Choroid plexus epithelial cell (primary cell): ENCODE measurements at places on chromosomes 5 and 9.

DNA sequence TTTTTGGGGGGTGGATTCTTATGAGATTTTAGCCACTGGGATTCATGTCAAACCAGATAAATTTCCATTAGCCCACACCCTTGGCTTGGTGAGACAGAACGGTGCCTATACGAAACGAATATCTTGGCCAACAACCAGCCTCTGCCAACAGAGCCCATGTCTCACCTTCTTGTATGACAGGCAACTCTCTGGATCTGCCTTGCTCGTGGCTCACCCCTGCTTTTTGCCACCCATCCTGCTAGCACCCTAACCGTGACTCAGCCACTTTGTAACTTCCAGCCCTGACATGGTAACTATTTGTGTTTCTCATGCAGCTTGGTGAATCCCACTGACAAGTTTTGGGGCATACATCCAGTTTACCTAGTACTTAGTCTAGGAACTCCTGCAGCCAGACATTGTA, 457.0 kb downstream of the SPATA31D1 start:
- DNase-seq, result no peak

- no peak for DNase-seq
Observed at GRCh38 chr9:87519461-87519860, 21.8 kb downstream of the DAPK1 start.

DNA sequence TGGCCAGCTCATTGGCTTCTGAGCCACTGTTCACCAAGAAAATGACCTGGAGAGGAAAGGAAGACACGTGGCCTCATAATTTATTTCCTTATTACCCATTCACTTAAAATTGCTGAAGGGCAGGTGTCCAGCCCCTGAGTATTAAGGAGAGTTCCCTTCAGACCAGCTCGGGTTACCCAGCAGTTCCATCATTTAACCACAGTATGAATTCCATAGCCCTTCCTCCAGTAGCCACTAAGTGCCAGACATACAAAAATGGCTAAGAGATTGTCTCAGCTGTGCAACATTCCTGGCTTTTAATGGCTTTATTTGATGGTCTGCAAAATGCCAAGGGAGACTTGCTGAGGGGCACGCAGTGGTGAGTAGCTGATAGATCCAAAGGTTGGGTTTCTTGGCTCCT, 12.5 kb downstream of the AGXT2 start:
- DNase-seq, result no peak

- DNase-seq, result peak; percentile 66
Observed at GRCh38 chr9:134556531-134557068, 85.0 kb upstream of the COL5A1 start.

DNA sequence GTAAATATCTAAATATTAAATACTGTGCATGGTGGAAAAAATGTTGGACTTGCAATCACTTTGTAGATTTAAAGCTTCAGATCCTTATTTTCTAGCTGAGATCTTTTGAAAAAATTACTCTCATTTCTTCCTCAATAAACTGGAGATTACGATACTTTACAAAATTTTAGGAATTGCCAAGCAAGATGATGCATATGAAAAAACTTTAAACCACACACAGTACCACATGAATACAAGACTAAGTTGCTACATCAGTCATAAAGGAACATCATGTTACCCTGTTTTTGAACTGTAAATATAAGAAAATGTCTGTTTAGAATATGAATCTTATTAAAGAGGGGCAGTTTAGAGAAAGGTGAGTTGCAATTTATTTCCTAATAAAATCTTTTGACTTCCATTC, 703.6 kb upstream of the NUDT12 start:
- no peak for DNase-seq

- no peak for DNase-seq
Observed at GRCh38 chr5:98978528-98978927, 49.7 kb upstream of the CHD1 start.

DNA sequence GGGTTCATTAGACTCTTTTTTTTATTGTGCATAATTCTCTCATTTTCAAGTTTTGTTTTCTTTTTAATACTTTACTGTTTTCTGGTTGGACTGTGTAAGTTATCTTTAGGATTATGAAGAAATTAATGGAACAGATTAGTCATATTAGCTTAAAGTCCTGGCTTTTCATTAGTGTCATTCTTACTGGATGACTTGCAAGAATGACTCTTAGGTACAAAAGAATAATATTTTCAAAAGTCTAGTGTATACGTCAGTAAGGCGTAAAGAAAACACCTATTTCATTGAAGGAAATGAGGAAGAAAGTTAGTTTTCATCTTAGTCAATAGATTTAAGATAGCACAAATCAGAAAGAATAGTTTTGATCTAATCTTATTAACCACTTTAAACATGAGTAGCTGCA, 20.4 kb downstream of the UHRF2 start:
- peak; percentile 62 for DNase-seq

DNA sequence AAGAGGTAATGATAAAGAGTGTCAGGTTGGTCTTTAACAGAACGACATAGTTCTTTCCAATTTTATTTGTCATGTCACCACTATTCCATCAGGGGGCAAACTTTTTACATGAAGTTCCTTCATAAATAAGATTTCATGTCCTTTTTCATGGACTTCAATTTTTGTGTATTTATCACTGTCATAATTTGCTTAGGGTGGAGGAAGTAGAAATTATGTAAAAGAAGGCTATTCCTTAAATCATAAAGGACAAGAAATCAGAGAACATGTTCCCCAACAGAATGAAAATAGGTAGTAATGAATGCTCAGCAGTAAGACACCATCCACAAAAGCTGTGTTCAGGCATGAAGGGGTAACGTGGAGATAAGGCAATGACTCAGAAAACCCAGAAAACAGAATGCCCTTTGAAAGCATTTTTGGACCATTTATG, 72.7 kb downstream of the ZFAND5 start:
- DNase-seq, result peak; percentile 77

DNA sequence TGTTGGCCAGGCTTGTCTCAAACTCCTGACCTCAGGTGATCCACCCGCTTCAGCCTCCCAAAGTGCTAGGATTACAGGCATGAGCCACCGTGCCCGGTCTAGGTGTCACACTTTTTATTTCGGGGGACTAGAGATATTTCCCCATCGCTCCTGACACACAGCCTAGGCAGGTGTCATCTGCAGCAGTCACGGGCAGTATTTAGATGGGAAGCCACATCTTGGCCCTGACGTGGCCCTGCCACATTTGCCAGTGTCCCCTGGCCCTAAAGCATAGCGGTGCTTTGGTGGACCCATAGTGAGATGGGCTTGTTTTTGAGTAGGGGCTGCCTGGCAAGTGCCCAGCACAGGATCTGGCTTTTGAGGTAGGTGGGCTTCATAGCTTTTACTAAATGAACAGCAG, 45.0 kb upstream of the LRRTM2 start:
- no peak for DNase-seq

- DNase-seq, result no peak
Observed at GRCh38 chr5:123605822-123606221, 93.8 kb downstream of the CSNK1G3 start.

- no peak for DNase-seq
Observed at GRCh38 chr9:121182989-121183388, 18.7 kb downstream of the RAB14 start.

DNA sequence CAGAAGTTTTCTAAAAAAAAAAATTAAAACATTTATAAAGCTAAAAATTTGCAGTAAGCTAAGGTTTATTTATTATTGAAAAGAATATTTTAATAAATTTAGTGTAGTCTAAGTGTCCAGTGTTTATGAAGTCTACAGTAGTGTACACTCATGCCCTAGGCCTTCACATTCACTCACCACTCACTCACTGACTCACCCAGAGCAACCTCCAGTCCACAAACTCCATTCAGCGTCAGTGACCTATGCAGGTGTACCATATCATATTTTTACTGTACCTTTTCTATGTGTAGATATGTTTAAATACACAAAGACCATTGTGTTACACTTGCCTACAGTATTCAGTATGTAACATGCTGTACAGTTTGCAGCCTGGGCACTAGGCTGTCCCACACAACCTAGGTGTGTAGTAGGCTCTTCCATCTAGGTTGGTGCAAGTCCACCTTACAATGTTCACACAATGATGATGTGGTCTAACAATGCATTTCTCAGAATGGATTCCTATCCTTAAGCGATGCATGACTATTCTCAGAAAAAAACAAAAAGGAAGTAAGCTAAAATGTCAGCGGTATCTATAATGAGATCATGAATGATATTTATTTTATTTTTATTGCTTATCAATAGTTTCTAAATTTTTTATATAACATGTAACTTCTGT, 336.7 kb downstream of the AGTPBP1 start:
- no peak for DNase-seq

DNA sequence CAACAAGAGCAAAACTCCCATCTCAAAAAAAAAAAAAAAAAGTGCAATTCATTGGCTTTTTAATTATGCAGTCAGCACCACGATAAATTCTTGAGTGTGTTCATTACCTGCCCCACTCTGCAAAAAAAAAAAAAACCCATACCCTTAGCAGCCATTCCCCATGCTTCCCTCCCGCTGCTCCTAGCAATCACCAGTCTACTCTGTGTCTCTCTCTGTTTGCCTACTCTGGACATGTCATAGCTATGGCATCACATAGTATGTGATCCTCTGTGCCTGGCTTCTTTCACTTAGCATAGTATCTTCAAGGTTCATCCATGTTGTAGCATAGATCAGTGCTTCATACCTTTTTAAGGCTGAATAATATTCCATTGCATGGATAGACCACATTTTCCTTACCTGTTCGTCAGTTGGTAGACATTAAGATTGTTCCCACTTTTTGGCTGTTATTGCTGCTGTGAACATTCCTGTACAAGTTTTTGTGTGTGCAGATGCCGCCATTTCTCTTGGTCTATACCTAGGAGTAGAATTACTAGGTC, 7.0 kb upstream of the PRR7 start:
- no peak for DNase-seq

GRCh38 chr5:88813805-88814575, 69.0 kb downstream of the MEF2C start:
- no peak for DNase-seq

DNA sequence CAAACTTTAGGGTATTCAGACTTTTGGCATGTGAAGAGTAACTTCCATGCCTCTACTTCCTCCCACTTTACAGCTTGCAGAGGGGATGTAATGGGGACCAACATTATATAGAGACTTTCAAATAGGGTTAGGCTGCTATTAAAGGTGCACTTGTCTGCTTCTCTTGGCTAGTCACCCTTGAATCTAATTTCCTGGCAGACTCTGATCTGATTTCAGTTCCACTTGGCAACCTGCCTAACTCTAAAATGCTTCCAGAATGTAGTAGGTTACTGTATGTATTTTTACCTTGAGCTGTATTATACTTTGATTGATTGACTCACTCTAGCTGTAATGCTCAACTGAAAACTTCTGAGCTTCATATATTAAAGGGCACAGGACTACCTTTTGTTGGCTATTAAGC, 693.4 kb downstream of the KCTD16 start:
- DNase-seq, result no peak
